ENCODE measurements at places on chromosomes 3 and 15. TPM values are rescaled to one million over a fixed set of nuclear protein-coding genes. Genes with fewer than 3 reads are reported as not detected.

DNA sequence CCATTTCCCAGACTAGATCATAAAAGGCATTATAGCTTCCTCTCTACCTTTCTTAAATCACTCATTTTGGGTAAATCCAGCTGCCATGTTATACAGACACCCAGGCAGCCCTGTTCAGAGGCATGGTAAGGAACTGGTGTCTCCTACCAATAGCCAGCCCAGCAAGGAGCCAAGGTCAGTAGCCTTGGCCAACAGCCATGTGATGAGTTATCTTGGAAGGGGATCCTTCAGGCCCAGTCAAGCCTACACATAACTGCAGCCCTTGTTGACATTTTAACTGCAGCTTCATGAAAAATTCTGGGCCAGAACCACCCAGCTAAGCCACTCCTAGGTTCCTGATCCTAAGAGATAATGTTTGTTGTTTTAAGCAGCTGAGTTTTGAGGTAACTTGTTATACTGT, 29.0 kb upstream of the ZMAT3 start:
- DNase-seq, result no peak

GRCh38 chr3:25663869-25664811, 567 bp downstream of the TOP2B start:
- peak; percentile 63 for DNase-seq

DNA sequence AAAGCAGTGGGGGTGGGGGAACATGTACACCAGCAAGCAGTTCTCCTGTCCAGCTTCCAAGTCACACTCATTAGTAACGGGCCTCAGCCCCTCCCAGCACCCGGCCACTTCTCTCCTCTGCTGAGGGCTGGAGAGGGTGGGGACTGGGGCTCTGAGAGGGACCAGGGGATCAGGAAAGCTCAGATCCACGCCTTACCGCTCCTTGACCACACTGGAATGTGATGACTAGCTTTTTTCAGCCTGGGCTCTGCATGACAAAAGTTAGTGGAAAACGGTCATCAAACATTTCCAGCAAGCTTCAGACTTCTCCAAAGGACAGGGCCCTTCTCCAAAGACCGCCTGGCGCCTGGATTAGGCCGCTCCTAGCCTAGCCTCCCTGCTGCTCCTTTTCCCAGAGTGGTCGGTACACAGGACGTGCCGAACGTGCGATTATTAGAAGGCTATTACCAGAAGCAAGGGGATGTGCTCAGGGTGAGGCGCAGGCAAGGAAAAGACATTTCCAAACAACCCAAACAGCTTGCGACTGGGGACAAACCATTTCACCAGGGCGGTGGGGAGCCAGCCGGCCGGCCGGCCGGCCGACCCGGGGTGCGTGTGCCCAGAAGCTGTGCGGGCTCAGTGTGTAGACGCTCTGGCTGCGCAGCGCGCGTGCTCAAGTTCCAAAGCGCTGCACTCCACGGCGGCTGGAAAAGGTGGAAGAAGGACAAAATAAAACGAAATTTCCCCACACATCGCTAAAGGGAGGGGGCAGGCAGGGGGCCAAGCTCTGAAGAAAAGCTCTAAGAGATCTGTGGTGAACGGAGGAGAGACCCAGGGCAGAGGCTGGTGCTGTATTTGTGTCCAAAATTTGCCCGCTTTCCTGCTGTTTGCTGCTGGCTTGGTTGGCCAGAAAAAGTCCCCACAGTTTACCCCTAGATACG, 51.0 kb upstream of the SSR3 start:
- peak; percentile 28 for DNase-seq

- no peak for DNase-seq
Measured at GRCh38 chr15:73915082-73915481, 11.2 kb upstream of the LOXL1 start.

GRCh38 chr15:84603630-84604379, 3.0 kb downstream of the ZSCAN2 start:
- DNase-seq, result no peak

DNA sequence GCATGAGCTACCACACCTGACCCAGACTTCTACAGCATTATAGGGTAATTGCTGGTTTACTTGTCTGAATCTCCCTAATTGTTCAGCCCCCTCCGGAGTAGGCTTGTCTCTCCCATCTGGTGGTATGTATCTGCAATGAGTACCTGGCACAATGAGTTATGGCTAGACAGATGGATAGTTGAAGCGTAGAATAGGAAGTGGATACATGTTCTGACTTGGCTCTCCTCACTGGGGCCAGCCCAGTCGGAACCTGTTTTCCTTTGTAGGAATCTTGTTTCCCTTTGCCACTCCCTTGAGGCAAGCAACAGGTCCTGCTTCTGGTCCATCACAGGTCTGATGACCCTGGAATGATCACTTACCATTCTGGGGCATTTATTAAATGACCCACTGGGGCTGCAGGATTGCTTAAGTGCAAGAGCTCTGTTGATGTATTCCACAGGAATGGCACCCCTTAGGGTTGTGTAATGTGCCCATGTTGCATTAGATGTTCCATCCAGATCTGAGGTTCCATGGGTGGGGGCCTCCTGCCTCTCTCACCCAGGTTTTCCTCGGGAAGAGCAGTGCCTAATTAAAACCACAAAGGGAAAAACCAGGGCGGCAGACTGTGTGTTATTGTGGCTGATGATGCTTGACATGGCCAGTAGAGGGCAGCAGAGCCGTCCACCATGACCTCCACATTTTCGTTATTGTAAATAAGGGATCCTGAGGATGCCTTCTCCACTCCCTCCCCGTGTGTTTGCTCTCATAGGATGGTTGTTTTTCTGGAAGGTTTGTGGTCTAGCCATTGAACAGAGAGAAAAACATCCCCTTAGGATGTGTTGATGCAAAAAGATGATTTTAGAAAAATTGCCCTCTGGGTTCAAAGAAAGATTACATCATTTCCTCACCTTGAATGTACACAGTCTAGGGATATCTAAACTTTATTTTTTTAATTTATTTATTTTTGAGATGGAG, 58.0 kb downstream of the CMTM8 start:
- peak; percentile 9 for DNase-seq

Gene CPN2
- 0.10 TPM for total RNA-seq

DNA sequence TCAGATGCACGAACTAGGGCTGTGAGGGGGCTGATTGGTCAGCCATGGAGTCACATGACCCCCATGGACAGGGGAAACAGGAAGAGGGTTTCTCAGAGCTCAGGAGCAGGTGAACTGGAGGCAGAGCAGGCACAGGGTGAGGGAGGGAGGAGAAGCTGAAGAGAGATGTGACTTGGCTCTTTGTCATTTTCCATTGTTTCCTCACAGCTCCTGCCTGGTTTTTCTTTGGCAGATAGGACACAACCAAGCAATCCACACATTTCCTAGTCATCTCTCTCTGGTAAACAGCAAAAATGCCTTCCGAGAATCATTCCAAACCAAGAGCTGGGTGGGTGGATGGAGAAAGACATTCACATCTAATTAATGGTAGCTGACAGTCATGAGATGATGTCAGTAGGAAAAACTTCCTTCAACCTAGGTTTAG, 43.4 kb upstream of the LMCD1 start:
- DNase-seq, result no peak

- DNase-seq, result peak; percentile 85
Measured at GRCh38 chr15:59662260-59662659, 4.9 kb upstream of the GTF2A2 start.

DNA sequence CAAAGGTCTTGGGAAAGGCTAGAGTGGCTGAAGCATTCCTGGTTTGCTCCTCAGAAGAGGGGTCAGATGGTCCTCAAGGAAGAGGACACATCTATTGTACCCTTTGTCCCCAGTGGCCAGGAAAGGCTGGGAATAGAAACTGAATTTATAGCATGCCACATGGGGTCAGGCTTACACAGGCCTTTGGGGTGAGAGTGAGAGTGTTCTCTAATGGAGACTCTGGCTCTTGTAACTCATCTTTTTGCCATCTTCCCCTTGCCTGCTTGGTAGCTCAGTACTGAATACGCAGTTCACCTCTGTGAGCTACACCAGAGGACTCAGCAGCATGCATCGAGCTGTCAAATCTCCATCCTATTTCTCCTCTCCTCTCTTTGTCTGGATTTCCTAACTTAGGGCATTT, 87.5 kb downstream of the ATP2B2 start:
- no peak for DNase-seq

- DNase-seq, result no peak
Measured at GRCh38 chr3:56955492-56956111, 104.9 kb upstream of the SPATA12 start.

DNA sequence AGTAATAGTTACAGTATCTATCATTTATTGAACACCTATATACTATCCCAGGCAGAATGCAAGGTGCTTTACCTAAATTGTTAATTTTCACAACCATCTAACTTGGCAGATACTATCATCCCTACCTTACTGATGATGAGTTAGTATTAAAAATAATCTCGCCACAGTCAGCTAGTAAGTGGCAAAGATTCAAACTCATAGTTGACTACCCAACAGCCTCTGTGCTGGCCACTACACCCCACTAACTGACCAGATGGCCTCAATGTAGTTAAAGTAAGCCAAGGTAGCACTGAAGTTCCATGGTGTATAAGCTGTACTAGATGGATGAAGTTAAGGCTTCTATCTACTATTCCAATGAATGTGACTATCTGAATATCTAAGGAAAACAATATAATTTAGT, 44.8 kb downstream of the PEAK1 start:
- no peak for DNase-seq

DNA sequence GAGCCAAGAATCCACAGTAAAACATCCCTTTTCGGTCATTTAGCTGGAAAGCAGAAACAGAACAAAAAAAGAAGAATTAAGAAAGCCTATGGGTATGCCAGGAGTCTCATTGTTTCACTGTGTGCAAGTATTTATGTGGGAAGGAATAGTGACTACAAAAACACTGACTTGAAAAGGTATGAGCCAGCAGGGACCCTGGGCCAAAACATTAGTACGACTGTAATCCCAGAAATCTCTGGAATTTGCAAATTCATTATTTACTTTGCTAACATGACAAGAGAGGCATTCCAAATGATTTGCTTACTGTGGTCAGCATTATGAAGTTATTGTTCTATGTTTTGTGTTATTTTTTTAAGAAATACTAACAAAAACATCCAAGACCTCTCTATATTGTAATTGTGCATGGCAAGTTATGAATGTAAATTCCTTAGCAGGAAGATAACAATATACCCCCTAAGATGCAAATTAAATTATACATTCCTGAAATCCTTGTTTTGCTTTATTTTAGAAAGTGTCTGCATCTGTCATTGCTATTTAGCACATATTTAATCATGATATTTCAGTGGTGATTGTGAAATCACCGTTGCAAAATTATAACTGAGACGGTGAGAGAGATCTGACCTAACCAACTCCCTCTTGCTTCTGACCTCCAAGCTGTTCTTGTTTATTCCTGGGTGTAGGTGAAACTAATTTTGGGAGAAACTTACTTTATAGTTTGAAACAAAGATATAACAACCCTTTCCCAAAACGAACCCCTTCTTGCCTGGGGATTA, 299.2 kb downstream of the ZPLD1 start:
- no peak for DNase-seq

Gene LRTM1
- total RNA-seq, result 7.4 TPM

GRCh38 chr15:71396536-71397125, 281.4 kb downstream of the THSD4 start:
- DNase-seq, result no peak

Gene DNAJC17
- 19.0 TPM for total RNA-seq

Gene ATP10A
- 11.7 TPM for total RNA-seq

DNA sequence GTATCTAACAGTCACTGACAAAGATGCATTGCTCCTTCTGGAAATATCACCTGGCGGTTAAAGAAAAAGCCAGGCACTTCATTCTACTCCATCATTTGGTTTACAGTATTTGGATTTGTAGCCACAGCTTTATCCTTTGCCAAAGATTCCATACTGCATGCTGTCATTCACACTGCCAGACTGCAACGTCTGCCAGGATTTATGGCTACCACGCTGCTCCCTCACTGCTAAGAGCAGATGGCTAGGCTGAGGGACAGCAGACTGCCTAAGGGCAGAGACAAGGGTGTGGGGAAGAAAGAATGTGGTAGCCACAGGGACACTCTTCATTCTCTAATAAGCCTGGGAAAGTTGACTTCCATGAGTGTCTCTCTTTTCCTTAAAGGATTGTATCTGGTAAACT, 1047.0 kb downstream of the TUSC7 start:
- no peak for DNase-seq

Gene KLF15
- total RNA-seq, result 5.9 TPM

DNA sequence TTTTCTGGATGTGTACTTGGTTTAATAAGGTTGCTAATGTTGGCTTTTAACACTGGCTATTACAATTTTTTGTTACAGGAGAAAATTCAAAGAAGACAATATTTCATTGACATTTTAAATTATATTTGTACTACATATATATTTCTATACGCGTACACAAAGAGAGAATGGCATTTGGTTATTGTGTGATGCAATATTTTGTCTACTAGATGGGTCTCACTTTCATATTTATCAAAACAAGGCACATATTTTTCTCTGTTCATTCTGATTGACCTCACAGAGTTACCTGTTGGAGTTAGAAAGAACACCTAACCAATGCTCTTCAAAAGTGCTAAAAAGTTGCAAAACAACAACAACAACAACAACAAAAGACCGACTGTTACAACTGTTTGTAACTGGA, 50.2 kb upstream of the VGLL3 start:
- DNase-seq, result no peak

GRCh38 chr15:49466119-49466518, 43.1 kb downstream of the FGF7 start:
- no peak for DNase-seq

- no peak for DNase-seq
Measured at GRCh38 chr15:35437157-35437556, 108.8 kb downstream of the DPH6 start.

GRCh38 chr3:5757213-5757804, 569.8 kb downstream of the EDEM1 start:
- DNase-seq, result no peak

Gene SMAD6
- 16.2 TPM for total RNA-seq

Gene ADAMTS9
- total RNA-seq, result 132 TPM

Gene IL17RD
- 18.3 TPM for total RNA-seq

GRCh38 chr3:188788621-188789081, 383.1 kb upstream of the TPRG1 start:
- no peak for DNase-seq

Gene MITF
- total RNA-seq, result 43.2 TPM

GRCh38 chr3:18766974-18767373, 341.8 kb upstream of the SATB1 start:
- no peak for DNase-seq

- peak; percentile 80 for DNase-seq
Measured at GRCh38 chr3:178060407-178060806, 475.8 kb upstream of the KCNMB2 start.

Gene NR1I2
- 0.10 TPM for total RNA-seq

DNA sequence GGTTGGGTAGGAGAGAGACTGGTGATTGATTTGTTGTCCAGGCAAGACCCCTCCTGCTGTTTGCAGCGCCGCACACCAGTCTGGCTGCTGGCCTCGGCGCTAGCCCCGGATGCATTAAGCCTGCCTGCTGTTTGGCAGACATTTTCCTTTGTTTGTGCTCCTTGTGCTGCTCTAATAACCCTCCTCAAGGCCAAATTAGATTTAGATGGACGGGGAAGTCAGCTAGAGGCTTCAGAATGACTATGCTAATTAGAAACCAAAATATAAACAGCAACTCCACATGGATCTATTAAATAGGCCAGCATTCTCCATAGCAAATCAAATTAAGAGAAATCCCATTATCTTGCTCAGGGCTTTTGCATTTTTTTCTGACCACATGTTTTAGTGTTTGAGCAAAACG, 445.2 kb downstream of the SQOR start:
- no peak for DNase-seq

Data from skin of body (tissue), 3 donors.